ENCODE measurements at places on chromosomes 13 and 19.

GRCh38 chr19:1057176-1057855 lies 9.7 kb upstream of the ARHGAP45 start:
- DNase-seq, result no peak

DNA sequence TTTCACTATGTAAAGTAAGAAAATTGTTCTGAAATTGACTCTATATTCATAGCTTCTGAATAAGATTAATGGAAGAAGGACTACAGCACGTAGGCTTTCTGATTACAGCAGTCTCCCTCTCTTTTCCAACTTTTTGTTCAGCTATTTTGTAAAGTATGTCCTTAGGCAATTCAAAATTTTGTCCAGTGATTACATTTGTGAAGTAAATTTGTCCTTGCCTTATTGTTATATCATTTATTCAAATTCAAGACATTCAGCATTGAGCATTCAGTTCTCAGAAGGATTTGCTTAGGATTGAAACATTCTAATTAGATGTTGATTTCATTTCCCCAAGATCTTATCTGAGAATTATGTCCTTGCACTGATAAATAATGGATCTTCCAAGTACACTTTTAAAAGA lies 76.6 kb downstream of the WDFY2 start:
- DNase-seq, result no peak

DNA sequence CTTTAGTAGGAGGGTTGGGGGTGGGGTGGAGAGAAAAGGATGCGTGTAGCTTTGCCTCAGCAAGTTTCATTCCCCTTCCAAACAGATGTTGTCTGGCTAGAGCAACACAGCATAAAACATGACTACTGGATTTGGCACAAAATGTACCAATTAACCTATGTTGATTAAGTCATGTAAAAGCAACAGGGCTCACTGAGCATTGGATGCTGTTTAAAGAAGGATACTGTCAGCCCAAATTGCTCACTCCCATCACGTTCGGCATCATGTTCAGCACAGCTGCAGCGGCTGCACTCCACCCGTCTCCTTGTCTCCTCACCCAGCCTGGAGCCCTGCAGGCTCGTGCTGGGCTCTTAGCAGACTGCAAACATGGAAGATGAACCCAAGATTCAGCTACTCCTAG lies 77.5 kb downstream of the DLEU7 start:
- no peak for DNase-seq

DNA sequence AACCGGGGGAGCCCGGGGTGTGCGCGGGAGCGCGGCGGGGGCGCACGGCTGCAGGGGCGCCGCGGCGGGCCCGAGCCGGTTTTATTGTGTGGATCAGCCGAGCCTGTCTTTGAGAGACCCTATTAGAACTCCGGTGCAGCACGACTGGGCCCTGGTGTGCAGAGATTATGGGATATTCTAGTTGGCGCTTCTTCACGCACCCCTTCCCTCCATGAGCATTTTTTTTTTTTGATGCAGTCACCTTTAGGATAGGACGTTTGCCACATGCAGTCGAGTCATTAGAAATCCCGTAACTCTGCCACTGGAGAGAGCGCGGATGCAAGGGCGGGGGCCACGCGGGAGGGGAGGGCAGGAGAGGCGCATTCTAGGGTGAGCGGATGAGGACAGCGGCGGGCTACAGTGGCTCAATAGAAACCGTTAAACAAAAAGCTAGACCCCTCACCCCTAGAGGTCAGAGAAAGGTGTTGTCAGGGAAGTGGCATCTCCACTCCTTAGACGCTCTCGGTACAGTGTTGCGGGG lies 3.7 kb downstream of the FGF9 start:
- DNase-seq, result no peak

DNA sequence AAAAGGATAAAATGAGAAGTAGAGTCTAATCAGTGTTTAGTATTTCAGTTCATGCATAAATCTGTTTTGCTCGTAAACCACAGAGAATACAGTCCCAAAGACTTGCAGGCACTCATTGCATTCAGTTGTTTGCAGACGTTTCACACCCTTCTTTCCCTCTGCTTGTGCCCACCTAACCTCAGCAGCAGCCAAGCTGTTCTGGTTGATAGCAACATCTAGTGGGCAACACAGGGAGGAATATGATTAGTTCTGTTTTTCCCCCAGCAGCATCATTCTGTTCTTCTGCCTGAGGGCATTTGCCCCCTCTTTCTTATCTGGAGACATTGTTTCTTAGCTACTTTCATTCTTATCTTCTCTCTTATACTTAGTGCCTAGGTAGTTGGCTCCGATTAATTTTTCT lies 135.6 kb downstream of the PAN3 start:
- DNase-seq, result no peak

DNA sequence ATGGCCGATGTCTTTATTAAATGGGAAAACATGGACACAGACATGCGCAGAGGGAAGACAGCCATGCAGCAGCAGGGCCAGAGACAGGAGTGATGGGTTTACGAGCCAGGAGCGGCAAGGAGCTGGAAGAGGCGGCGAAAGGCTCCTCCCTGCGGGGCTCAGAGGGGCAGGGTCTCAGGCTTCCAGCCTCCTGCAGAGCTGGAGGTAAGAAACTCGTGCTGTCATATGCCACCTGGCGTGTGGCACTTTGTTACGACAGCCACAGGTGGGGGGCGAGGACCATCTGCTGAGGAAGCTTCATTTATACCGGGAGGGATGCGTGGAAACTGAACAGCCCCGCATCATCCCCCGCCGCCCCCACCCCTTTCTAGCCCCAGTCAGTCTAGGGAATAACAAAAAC lies 52.0 kb upstream of the SPACA7 start:
- no peak for DNase-seq

- no peak for DNase-seq
These were observed 15.0 kb downstream of the BICRA start for GRCh38 chr19:47623921-47624391.

GRCh38 chr19:11495481-11495880 lies 10.2 kb downstream of the ZNF653 start:
- no peak for DNase-seq
